ENCODE measurements at places on chromosomes 11 and 22.

DNA sequence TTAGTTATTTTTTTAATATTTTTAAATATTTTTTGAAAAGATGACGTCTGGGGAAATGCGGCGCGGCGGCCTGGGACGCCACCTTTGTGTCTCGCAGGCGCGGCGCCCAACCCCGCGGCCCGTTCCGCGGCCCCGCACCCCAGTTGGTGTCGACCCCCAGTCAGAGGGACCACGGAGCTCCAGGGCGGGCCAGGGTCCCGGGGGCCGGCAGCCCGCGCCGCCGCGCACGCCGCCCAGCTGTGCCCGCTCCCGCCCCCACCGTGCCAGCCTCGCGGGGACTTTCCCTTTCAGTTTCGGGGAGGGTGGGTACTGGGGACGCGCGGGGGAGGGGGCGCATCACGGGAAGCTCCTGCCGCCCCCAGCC is 1.6 kb downstream of the CCND1 start:
- DNase-seq, result no peak

- no peak for DNase-seq
Observed at GRCh38 chr11:47067401-47067800, 109.3 kb downstream of the ARFGAP2 start.

- no peak for DNase-seq
Observed at GRCh38 chr11:116062490-116063171, 558.4 kb upstream of the CADM1 start.

DNA sequence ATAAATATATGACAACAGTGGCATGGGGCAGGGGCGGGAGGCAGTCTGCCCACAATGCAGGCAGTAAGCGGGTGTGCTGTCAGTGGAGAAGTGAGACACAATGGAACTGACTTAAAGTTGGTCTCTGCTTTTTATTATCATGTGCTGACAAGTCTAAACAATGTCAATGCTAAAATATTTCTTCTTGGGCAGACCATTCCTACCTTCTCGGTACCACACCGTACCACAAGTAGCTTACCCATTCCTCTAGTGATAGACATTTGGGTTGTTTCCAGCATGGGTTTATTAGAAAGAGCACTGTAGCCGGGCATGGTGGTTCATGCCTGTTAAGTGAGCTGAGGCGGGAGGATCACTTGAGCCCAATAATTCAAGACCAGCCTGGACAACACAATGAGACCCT is 2.6 kb upstream of the CHADL start:
- DNase-seq, result no peak

GRCh38 chr11:55732936-55733335 is 40.3 kb upstream of the OR5D13 start:
- no peak for DNase-seq

DNA sequence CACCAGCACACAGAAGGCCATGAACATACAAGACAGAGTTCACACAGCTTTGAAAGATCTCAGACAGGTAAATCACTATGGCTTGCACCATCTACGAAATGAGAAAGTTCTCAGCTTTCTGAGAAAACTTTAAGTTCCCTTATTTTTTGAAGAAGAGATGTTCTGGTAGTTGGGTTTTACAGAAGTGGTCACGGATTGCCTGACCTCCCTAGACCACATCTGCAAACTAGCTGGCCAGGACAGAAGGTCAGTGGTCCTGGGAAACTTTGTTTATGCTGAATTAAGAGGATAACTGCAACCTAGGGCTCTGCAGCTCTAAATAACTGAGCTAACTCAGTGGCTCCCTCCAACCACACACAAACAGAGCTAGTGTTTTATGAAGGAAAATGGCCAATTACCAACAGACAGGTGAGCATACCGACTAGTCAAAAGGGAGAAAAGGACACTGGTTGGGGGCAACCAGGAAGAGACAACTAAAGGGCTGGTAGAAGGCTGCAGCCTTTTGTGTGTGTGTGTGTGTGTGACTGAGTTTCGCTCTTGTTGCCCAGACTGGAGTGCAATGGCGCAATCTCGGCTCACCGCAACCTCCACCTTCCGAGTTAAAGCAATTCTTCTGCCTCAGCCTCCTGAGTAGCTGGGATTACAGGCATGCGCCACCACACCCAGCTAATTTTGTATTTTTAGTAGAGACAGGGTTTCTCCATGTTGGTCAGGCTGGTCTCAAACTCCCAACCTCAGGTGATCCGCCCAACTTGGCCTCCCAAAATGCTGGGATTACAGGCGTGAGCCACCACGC is 8.5 kb upstream of the SCN2B start:
- DNase-seq, result no peak

DNA sequence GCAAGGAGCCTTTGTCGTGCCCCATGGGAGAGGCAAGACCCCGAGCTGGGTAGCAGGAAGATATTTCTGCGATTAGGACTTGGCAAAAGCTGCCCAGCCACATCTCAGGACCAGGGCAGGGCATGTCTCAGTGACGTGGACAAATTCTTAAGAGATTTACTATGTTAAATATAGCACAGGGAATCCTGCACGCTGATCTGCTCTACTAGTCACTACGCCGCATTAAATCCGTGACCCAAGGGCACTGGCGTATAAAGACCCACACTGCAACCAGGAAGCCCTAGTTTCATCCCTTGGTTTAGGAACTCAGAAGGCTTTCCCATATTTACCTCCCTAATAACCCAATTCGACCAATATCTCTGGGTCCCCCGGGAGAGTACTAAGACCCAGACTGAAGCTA is 35.1 kb downstream of the AP1B1 start:
- DNase-seq, result no peak

GRCh38 chr11:19558189-19558986 is 154.2 kb upstream of the NAV2 start:
- no peak for DNase-seq

- DNase-seq, result no peak
Observed at GRCh38 chr22:22425783-22426624, 82.5 kb downstream of the ZNF280B start.

- no peak for DNase-seq
Observed at GRCh38 chr11:2137202-2138067, 1.8 kb downstream of the IGF2 start.

GRCh38 chr11:98507208-98507607 is 513.5 kb upstream of the CNTN5 start:
- DNase-seq, result no peak

DNA sequence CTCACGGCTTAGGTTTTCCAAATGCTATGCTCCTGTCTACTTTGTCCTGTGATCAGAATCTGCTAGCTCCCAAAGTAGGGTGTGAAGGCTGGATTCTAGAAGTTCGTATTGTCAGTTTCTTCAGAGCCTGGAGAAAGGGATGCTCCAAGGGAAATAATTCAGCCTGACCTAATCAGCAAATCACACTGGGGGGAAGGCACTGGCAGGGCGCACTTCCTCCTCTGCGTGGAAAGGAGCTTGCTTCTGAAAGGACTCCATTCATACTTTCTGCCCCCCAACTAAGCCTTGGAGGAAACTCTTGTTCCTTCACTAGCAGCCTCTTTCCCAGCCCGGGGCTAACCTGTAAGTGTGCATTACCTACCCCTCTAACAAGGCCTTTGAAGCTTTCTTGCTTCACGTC is 165.9 kb downstream of the NAV2 start:
- no peak for DNase-seq

- peak; percentile 45 for DNase-seq
Observed at GRCh38 chr22:37742376-37743171, 45.7 kb downstream of the TRIOBP start.

- no peak for DNase-seq
Observed at GRCh38 chr11:11416502-11416901, 63.5 kb upstream of the CSNK2A3 start.

DNA sequence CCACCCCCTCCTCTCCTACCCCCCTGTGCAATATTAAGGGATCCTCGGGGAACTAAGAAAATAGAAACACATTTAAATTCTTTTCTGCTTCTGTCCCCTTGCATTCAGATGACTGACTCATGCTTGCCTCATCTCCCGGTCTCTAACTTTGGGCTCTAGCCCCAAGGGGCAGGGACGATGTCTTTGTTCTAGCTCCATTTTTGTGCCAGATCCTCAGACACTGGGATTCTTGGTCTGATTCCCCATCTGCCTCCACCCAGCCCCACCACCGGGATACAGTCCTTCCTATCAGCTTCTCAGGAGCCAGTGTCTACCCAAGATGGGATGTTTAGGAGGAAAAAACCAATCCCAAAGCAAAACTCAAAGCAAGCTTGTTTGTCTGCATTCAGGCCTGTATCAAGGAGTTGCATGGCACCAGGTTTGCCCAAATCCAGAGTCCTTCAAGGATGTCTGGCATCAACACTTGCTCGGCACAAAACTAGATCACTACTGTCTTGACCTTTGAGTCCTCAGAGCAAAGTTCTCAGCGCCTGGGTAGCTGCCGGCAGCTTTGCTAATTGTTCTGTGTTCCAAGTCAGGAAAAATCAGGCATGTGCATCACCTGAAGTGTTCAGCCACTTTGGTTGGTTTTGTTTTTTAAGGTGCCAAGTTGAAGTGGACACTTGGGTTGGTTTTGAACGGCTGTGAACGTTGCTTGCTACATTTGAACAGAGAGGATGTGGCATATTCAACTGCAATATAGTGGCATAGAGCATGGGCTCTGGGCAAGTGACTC is 212.8 kb downstream of the DSCAML1 start:
- DNase-seq, result no peak

GRCh38 chr11:45383224-45383623 is 97.1 kb upstream of the SYT13 start:
- DNase-seq, result peak; percentile 31

GRCh38 chr11:112932593-112932992 is 28.6 kb upstream of the NCAM1 start:
- no peak for DNase-seq

DNA sequence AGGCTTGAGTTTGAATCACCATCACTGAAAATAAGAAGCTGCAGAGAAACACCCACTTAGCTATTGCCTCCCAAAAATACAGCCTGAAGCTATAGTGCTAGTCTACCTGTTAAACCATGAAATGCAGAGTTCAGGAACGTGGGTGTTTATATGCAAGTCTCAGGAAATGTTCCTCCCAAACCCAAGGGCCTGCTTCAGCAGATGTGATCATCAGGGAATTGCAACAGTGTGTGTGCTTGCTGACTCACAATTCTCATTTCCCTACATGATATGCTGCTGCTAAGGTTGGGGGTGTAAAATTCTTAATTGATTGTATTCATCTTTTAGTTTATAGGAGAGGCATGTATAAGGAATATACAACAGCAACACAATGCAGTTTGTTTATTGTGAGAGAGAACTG is 49.6 kb downstream of the NUP98 start:
- peak; percentile 46 for DNase-seq

- DNase-seq, result no peak
Observed at GRCh38 chr11:62497132-62497801, 49.3 kb downstream of the AHNAK start.

GRCh38 chr22:17268501-17269223 is 49.4 kb upstream of the ADA2 start:
- no peak for DNase-seq

GRCh38 chr22:35971456-35972119 is 57.0 kb downstream of the RBFOX2 start:
- DNase-seq, result peak; percentile 68

- DNase-seq, result no peak
Observed at GRCh38 chr11:74602637-74603556, 10.5 kb downstream of the POLD3 start.

GRCh38 chr11:73383249-73384124 is 7.3 kb downstream of the RELT start:
- no peak for DNase-seq

- no peak for DNase-seq
Observed at GRCh38 chr11:119461229-119461963, 38.4 kb upstream of the THY1 start.

- DNase-seq, result no peak
Observed at GRCh38 chr11:7612661-7613393, 60.5 kb downstream of the CYB5R2 start.

DNA sequence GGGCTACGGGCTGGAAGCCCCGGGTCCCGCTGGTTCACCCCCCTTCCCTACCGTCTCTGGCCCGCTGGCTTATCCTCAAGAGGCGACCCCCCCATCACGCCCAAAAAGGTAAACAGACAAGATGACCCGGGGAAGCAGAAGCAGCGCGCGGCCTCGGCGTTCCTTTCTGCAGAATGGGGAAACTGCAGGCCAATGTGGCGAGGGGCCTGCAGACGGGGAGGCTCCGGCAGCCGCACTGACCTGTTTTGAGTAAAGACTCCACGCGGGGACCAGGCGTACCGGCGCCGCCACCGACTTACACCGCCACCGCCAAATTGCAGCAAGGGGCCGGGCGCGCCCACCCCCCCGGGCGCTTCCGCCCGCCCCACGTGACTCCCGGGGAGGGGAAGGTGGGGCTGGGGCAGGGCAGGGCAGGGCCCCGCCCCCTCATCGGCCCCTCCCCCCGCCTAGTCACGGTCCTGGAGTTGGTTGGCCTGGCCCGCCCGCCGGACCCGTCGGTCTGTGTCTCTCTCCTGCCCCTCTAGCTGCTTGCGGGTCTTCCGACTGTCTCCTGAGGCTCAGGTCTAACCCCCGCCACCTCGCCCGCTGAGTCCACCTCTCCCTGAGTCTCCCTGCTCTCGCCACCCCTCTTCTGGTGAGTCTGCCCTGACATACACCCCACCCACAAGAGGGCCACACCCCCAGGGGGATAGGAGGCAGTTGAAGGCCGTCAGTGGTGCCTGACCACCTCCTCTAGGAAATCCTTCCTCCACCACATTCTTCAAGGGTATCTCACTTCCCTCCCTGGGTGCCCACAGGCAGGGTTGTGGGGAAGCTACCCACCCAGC is at the start of gene ARAP1:
ARAP1 (minus strand) TSS at position 321 of the 827 bp plus-strand sequence. CDS start 25,280 bp downstream, outside the sequence.
- no peak for DNase-seq

- DNase-seq, result no peak
Observed at GRCh38 chr11:86476109-86476861, 101.6 kb downstream of the CCDC81 start.

DNA sequence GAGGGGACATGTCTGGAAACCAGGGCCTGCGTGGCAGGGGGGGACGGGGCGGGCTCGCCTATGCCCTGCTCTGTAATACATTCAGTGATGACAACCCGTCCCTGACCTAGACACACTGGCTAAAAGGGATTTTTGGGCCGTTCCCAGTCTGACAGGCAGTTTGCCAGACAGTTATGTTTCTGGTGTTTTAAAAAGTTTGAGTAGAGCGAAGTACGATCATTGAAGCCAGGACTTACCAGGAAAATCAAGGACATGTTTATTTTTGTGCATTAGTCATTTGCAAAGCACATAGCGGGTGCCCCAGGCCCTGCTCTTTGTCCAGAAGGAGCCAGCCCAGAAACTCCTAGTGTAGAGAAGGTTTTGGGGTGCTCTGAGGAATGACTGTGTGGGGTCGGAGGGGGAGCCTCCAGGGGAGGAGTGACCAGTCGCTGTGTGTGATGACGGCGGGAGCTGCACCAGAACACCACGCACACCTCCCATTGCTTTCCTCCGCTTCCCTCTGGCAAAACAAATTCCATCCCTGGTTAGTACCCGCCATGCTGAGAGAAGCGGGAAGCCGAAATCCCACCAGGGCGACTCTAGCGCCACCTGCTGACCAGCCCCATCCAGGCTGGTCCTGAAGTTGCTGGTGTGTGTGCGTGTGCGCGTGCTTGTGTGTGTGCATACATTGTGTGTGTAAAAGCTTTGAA is 50.8 kb downstream of the FBLN1 start:
- DNase-seq, result peak; percentile 59

GRCh38 chr11:108543316-108543964 is 45.3 kb upstream of the POGLUT3 start:
- no peak for DNase-seq

Data from AG04449 (cell line).